ENCODE measurements at places on chromosomes 3 and 15. TPM values are rescaled to one million over a fixed set of nuclear protein-coding genes. Genes with fewer than 3 reads are reported as not detected.

DNA sequence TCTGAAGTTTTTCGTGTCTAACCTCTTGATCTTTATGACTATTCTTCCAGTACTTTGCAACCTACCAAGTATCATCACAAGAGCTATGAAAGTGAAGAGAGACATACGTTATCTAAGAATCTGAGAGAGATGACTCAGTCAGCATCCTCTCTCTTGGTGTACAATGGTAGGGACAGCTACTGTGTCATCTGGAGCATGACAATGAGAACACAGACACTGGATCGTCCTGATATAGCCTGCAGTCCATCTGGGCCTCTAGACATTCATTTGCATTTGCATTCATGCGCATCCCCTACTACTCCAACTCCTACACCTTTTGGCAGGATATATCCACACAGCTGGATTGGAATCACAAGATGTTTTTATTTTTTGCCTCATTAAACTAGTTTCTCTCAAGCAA lies 115.2 kb downstream of the PEX5L start:
- H3K4me1 ChIP-seq: no peaks in the 10 kb centered on the region
- no peaks in the 10 kb centered on the region for H3K36me3 ChIP-seq
- no peak for DNase-seq
- no peak overlapping the region for H3K4me3 ChIP-seq
- H3K27ac ChIP-seq: no peak overlapping the region

GRCh38 chr3:144524531-144524930 lies 552.9 kb downstream of the DIPK2A start:
- DNase-seq: no peak
- H3K4me3 ChIP-seq: no peak overlapping the region
- H3K36me3 ChIP-seq: no peaks in the 10 kb centered on the region

GRCh38 chr3:103137830-103138229 lies 703.0 kb downstream of the ZPLD1 start:
- no peaks in the 10 kb centered on the region for H3K36me3 ChIP-seq
- H3K4me3 ChIP-seq: no peak overlapping the region
- H3K4me1 ChIP-seq: no peaks in the 10 kb centered on the region
- no peaks in the 10 kb centered on the region for H3K27me3 ChIP-seq
- no peak for DNase-seq

GRCh38 chr3:109081746-109082510 lies 36.0 kb downstream of the MORC1 start:
- H3K36me3 ChIP-seq: no peaks in the 10 kb centered on the region
- H3K27ac ChIP-seq: no peak overlapping the region
- H3K4me1 ChIP-seq: peaks cover 4% of the 10 kb centered on the region
- DNase-seq: no peak
- H3K27me3 ChIP-seq: no peaks in the 10 kb centered on the region

GRCh38 chr3:74121761-74122160 lies 492.7 kb downstream of the CNTN3 start:
- no peak overlapping the region for H3K4me3 ChIP-seq
- no peaks in the 10 kb centered on the region for H3K4me1 ChIP-seq
- H3K36me3 ChIP-seq: no peaks in the 10 kb centered on the region

- no peaks in the 10 kb centered on the region for H3K36me3 ChIP-seq
- no peak overlapping the region for H3K4me3 ChIP-seq
- peaks cover 81% of the 10 kb centered on the region for H3K4me1 ChIP-seq
- no peaks in the 10 kb centered on the region for H3K27me3 ChIP-seq
- no peak overlapping the region for H3K27ac ChIP-seq
Measured at GRCh38 chr3:72412340-72412956, 435.8 kb downstream of the SHQ1 start.

- DNase-seq: no peak
- no peaks in the 10 kb centered on the region for H3K36me3 ChIP-seq
- no peak overlapping the region for H3K4me3 ChIP-seq
- no peaks in the 10 kb centered on the region for H3K4me1 ChIP-seq
- no peak overlapping the region for H3K27ac ChIP-seq
- no peaks in the 10 kb centered on the region for H3K27me3 ChIP-seq
Measured at GRCh38 chr3:152737021-152737908, 97.7 kb upstream of the P2RY1 start.

DNA sequence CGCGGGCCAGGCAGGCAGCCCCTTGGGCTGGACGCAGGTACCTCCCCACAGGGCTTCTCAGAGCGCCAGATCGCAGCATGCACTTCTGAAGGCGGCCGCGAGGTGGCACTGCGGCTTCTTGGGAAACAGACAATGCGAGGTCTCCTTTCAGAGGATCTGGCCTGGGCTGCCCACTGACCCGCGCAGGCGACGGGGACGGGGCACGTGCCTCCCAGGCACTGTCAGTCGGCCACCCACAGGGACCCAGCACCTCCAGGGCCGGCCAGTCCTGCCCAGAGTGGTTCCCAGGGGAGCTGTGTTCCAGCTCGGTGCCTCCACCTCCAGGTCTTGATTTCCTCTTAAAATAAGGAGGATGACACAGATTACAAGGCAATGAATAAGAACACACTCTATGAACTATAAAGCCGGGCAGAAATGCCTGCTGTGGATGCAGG lies 24.4 kb upstream of the TXNRD3 start:
- no peaks in the 10 kb centered on the region for H3K4me1 ChIP-seq
- peak; percentile 93 for DNase-seq
- no peaks in the 10 kb centered on the region for H3K27me3 ChIP-seq
- no peak overlapping the region for H3K4me3 ChIP-seq
- H3K36me3 ChIP-seq: no peaks in the 10 kb centered on the region

DNA sequence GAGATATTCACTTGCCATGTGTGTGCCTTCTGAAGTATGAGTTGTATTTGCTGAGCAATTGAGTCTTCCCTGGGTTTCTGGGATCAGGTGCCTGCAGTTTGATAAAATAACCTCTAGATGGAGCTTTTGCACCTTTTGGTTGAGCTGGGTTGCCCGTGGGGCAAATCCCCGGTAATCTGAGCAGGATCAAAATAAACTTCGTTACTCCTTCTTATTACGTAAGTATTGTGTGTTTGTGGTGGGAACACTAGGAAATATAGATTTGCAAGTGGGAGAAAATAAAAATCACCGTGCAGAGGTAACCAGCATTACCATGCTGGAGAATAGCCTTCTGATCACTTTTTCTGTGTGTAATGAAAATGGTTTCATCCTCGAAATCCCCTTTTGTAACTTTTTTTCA lies 277.4 kb upstream of the NR2E3 start:
- no peaks in the 10 kb centered on the region for H3K4me1 ChIP-seq
- H3K36me3 ChIP-seq: no peaks in the 10 kb centered on the region
- no peak overlapping the region for H3K4me3 ChIP-seq
- H3K27ac ChIP-seq: no peak overlapping the region
- no peak for DNase-seq

GRCh38 chr3:114122027-114122709 lies 56.7 kb downstream of the DRD3 start:
- H3K4me1 ChIP-seq: no peaks in the 10 kb centered on the region
- no peak overlapping the region for H3K4me3 ChIP-seq
- H3K27ac ChIP-seq: peak overlapping the region; percentile 62
- no peaks in the 10 kb centered on the region for H3K36me3 ChIP-seq
- H3K27me3 ChIP-seq: no peaks in the 10 kb centered on the region

DNA sequence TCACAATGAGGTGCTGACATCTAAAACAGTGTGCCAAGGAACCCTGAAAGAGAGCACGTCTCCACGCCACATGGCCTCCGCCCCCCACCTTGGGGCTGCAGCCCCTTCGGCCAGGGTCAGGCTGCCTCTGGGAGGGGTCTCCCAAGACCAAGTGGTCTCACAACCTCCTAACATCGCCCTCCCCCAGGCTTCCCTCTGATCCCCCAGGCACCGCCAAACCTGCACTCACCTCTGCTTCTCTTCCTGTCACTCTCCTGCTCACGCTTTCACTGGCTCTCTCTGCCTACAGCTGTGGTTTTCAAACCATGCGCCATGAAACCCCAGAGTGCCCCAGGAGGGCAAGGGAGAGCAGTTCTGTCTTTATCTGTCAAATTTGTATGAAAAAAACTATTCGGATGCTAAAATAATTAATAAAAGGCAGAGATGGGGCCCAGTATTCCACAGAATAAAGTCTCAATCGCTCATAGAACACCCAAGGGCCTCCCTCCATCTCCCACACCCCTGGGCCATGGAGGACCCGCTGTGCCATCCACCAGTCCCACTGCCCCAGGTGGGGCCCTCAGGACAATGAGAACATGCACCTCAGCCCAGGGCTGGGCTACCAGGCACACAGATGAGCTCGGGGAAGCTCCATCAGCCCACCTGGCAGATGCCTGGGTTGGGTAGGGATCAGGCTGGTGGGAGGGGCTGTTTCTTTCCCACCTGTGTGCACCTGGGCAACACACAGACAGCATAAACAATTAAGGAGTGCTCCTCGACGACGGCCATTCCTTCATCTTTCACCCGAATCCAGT lies 21.5 kb downstream of the CYFIP1 start:
- no peaks in the 10 kb centered on the region for H3K36me3 ChIP-seq
- peak; percentile 51 for DNase-seq
- H3K27ac ChIP-seq: no peak overlapping the region
- no peaks in the 10 kb centered on the region for H3K27me3 ChIP-seq
- peaks cover 65% of the 10 kb centered on the region for H3K4me1 ChIP-seq

DNA sequence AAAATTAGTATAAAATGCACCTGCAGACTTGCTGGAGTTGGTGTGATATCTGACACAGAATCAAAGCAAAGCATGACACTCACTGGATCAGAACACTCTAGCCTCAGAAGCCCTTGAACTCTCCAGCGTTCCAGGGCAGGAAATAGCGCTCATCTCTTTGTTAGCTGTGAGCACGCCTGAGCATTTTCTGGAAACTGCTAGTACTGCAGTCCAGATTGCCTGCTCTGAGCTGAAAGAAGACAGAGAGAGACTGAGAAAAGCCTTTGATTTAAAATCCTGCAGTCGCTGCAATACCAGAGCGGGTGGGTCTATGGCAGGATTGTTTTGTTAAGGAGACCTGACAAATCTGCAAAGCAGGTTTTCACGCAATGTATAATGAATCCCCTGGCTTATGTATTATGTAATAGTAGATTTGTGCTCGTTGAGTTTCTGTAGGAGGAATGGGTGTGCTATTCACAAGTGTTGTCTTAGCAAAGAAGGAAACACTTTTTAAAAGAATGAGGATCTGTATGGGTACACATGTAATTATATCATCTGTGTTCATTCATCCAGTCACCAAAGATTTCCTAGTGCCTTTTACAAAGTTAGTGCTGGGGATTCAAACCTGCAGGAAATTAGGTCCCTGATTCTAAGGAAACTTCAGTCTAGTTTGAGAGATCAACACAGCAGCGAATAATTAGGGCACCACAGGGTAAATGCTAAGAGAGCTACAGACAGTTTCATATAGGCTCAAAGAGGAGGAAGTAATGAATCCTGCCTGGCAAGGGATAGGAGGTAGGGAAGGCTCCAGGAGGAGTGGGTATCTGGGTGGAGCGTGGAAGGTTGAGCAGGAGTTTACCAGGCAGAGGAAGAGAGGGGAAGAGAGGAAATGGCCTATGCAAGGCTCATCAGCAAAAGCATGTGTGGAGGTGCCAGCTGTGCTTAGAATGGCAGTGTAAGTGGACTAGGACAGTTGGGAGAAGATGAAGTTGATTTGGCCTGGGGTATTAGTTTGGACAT lies 26.1 kb upstream of the MGLL start:
- H3K36me3 ChIP-seq: no peaks in the 10 kb centered on the region
- peaks cover 8% of the 10 kb centered on the region for H3K4me1 ChIP-seq
- H3K4me3 ChIP-seq: no peak overlapping the region

GRCh38 chr3:36959821-36960220 lies 15.0 kb upstream of the TRANK1 start:
- no peak overlapping the region for H3K4me3 ChIP-seq
- no peaks in the 10 kb centered on the region for H3K36me3 ChIP-seq
- no peak overlapping the region for H3K27ac ChIP-seq
- H3K27me3 ChIP-seq: no peaks in the 10 kb centered on the region
- no peak for DNase-seq

DNA sequence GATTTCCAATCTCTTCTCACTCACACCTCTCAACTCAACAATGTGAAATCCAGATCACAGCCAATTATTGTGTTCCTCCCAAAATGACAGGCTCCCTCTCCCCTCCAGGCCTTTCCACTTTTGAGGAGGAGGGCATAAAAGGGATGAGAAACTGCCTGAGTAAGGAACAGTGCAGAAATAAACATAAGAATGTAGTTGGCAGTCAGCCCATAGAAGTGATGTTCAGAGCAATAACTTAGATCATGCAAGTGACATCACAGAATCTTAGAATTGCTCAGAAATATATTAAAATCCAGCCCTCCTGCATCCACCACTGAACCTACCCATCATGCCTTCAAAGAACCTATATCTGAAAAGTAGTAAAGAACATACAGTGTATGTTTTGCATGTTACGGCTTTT lies 299.4 kb upstream of the GADL1 start:
- H3K27ac ChIP-seq: no peak overlapping the region
- H3K36me3 ChIP-seq: no peaks in the 10 kb centered on the region
- H3K4me3 ChIP-seq: no peak overlapping the region
- no peaks in the 10 kb centered on the region for H3K4me1 ChIP-seq
- DNase-seq: no peak
- no peaks in the 10 kb centered on the region for H3K27me3 ChIP-seq

DNA sequence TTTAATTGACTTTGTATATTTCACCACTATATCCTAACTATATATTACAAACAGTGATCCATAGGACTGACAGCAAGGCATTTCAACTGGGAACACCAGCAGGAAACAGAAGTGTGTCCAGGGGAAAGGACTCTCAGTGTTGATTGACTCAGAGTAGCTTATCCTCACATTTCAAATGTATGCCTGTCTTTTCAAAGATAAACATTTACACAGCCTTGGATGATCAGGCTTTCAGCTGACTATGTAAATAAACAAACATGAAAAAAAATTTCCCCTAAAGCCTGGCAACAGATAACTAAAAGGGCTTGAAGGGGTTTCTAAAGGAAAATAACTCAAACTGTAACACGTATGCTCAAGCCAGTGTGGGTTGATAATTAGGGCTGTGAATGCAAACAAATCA lies 321.8 kb downstream of the TBC1D5 start:
- no peaks in the 10 kb centered on the region for H3K4me1 ChIP-seq
- H3K27ac ChIP-seq: no peak overlapping the region
- no peak for DNase-seq
- H3K36me3 ChIP-seq: no peaks in the 10 kb centered on the region
- no peaks in the 10 kb centered on the region for H3K27me3 ChIP-seq

DNA sequence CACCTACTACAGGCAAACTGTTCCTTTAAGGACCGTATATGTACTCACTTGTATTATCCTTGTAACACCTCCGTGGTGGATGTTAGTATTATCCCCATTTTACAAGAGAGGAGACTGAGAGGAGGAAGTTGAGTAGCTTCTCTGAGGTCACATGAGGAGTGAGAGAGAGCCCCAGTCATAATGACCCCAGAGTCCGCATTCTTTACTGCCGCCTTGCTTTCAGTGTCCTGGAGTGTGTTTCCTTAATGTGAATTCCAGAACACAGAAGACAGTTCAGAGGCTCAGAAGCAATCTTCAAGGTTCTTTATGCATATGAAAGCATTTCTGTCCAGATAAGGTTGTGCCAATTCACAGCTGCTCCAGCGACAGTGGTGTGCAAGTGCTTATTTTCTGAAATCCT lies 199.2 kb downstream of the CACNA2D3 start:
- H3K4me3 ChIP-seq: no peak overlapping the region
- no peak for DNase-seq
- H3K4me1 ChIP-seq: no peaks in the 10 kb centered on the region
- H3K27me3 ChIP-seq: no peaks in the 10 kb centered on the region
- no peak overlapping the region for H3K27ac ChIP-seq
- no peaks in the 10 kb centered on the region for H3K36me3 ChIP-seq

CACNA2D3 gene
- 3.6 TPM for total RNA-seq

SLC9C1 gene
- not detected for total RNA-seq

GOLGA8J gene
- total RNA-seq: not detected

ADIPOQ gene
- total RNA-seq: not detected

ABCF3 gene
- 71.9 TPM for total RNA-seq

LIPH gene
- 0.83 TPM for total RNA-seq

REC114 gene
- not detected for total RNA-seq

VEPH1 gene
- total RNA-seq: 2.4 TPM

Data from spleen (tissue), 13 donors.